ENCODE measurements at places on chromosomes 5 and 9. TPM values are rescaled to one million over a fixed set of nuclear protein-coding genes. Genes with fewer than 3 reads are reported as not detected.

The FAM163B gene
- total RNA-seq, result not detected

The SPATA9 gene
- 1.4 TPM for total RNA-seq

The PMPCA gene
- total RNA-seq, result 51.2 TPM

The KIF4B gene
- not detected for total RNA-seq

The ADAMTSL1 gene
- 11.5 TPM for total RNA-seq

The LEAP2 gene
- total RNA-seq, result 28.3 TPM

The FCN1 gene
- total RNA-seq, result 3.1 TPM

The ADGRV1 gene
- 4.7 TPM for total RNA-seq

The LPAR1 gene
- 67.6 TPM for total RNA-seq

The FAM221B gene
- total RNA-seq, result 0.26 TPM

Measured in ureter (tissue), 1 donor.